ENCODE measurements at places on chromosomes 12 and 14.
A peak's percentile ranks its signal among the peaks of the same experiment; 100 is the strongest.

DNA sequence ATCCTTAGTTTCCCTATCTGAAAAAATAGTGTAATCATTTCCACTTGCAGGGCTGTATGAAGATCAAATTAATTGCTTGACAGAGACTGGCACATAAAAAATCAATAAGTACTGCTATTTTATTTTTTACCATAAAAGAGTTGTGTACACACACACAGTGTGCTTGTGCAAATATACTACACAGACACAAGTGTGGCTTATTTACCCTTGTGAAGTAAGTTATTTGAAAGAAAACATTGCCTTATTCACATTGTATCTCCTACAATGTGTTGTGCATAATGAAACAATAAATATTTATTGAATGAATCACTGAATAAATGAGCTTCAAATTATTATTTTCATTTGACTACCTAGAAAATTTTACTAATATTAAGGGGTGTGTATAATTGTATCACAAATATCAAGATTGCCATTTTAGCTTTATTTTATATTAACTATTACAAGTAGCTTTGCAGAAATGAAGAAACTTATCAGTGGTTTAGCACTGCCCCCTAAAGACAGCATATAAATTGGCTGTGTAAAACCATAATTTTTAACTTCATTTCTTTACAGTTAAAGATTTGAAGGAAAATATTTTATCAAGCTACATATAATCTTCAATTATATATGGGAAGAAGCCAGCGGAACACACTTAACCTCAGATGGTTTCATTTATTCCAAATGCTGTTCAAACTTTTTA is 11.3 kb downstream of the GARIN6 start:
- DNase-seq: peak; percentile 25

- no peak for DNase-seq
Measured at GRCh38 chr14:55583942-55584468, 4.0 kb downstream of the KTN1 start.

DNA sequence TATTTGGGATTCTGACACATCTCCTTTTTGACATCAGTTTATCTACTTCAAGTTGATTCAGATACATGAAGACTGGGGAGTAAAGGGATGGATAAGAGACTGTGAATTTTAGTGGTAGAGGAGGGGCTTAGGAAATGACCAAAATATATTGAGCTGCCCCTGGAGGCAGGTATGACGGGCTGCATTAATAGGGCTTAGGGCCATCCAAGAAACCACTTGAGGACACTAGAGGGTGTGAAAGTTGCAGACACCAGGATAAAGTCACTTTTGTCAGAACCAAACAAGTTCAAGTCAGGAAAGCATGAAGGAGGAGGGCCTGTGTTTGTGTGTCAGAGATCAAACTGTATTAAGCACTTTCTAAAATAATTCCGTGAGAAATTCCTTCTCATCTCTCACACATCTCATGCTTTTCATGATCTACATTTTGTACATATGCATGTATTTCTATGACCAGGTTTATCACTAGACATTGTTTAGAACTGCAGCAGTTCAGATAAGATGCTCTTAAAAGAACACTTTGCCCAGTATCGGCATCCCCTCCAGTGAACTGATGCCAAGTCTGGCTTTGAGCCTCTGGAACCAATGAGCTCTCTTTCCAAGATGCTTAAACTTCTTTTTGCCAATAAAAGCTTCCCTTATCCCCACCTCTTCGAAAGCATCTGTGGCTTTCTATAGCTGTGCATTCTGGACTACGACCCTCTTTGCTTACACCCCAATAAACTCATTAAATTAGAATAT is 136.9 kb downstream of the SLC38A1 start:
- DNase-seq: peak; percentile 9

DNA sequence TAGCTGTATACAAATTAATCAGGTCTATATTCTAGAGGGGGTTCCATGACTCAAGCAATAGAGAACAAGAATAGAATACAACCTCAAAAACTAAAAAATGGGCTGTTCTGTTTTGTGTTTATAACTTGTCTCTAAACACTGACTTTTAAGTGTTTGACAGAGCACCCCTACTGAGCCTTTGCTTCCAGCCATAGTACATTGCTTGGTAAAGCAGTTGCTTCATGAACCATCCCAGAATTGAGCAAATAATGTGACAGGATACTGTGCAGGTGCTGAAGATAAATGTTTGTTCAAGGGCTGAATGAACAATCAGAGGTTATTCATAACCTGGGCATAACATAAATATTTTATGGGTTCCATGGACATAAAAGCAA is 11.5 kb downstream of the SPTSSA start:
- DNase-seq: peak; percentile 97

GRCh38 chr12:6551063-6551461 is 4.8 kb downstream of the IFFO1 start:
- no peak for DNase-seq

- DNase-seq: no peak
Measured at GRCh38 chr14:50139192-50139591, 22.8 kb upstream of the VCPKMT start.

DNA sequence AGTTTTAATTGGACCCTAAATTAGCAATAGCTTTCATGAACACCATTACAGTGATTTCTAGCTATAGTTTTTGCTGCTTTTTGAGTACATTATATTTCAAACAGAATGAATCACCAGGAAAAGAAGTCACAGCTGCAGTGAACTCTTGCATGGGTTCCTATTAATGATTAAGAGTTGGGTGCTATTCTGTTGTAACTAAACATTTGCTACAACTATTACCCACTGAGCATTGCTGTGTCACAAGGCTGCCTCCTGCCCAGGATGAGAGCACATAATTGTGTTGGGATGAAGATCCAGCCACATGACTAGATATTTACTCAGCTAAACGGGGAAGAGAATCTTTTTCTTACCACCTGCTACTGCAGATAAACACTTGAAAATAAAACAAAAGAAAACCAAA is 152.7 kb downstream of the GXYLT1 start:
- DNase-seq: no peak

- DNase-seq: no peak
Measured at GRCh38 chr12:26396402-26396801, 201.0 kb downstream of the SSPN start.

- no peak for DNase-seq
Measured at GRCh38 chr14:92185559-92185958, 63.8 kb downstream of the CPSF2 start.

DNA sequence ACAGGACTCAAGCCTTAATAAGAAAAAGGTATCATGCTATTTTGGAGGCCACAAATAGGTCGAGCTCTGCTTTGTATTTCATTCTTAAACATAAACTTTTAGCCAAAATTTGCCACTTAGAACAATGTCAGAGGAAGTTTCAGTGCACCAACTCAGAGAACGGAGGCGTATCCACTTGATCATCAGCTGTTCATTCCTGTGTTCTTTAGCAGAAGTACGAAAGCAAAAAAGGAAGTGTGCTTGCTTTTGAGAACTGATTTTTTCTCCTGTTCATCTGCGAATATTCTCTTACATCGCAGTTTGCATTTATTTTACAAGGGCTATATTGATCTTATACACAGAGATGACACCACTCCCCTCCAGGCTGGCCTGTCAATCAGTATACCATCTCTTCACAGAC is 188.6 kb upstream of the SOX5 start:
- DNase-seq: no peak

GRCh38 chr14:46381674-46382073 is 269.9 kb downstream of the RPL10L start:
- no peak for DNase-seq

GRCh38 chr14:99759546-99759925 is 33.7 kb upstream of the EML1 start:
- DNase-seq: no peak

DNA sequence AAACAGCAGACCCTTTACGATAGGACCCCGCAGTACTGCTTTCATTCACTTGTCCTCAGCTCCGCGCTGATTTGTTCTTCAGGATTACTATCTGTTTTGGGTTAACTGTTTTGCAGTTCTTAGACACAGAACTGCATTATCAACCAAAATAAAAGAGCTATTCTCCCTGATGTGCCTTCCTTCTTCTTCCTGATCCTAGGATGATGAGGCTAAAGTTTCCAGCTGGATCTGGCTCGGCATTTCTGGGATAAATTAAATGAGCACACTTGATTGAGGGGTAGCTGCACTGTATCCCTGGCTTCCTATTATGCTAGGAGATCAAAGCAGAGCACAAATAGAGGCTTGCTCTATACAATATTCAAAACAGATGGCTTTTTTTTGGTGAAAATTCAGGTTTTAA is 165.7 kb downstream of the FBXL14 start:
- no peak for DNase-seq

GRCh38 chr14:55126932-55127459 is 2.1 kb upstream of the LGALS3 start:
- no peak for DNase-seq

GRCh38 chr12:93234641-93235040 is 143.1 kb upstream of the NUDT4 start:
- no peak for DNase-seq

DNA sequence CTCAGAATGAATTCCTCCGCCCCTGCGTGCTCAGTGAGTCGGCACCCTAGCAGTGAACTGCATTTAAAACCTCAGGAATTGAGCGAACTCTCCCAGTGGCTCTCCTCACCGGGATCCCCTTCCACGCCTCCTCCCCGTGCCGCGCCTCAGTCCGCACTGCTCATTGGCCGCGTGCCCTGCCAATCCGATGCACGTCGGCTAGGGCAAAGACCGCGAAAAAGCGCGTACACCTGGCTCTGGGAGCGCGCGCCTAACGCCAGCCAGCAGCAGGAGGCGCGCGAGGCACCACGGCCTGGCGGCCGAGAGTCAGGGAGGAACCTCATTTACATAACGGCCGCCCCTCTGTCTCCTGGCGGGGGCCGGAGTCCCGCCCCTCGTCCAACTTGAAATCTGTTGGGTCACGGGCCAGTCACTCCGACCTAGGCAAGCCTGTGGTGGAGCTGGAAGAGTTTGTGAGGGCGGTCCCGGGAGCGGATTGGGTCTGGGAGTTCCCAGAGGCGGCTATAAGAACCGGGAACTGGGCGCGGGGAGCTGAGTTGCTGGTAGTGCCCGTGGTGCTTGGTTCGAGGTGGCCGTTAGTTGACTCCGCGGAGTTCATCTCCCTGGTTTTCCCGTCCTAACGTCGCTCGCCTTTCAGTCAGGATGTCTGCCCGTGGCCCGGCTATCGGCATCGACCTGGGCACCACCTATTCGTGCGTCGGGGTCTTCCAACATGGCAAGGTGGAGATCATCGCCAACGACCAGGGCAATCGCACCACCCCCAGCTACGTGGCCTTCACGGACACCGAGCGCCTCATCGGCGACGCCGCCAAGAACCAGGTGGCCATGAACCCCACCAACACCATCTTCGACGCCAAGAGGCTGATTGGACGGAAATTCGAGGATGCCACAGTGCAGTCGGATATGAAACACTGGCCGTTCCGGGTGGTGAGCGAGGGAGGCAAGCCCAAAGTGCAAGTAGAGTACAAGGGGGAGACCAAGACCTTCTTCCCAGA is at the start of gene HSPA2:
HSPA2 (plus strand) TSS at position 534 of the 995 bp plus-strand sequence; CDS start at position 643, 109 bp downstream.
- peak; percentile 96 for DNase-seq

GRCh38 chr12:29559198-29559597 is 61.7 kb upstream of the OVCH1 start:
- no peak for DNase-seq

GRCh38 chr14:97028382-97028781 is 231.2 kb downstream of the VRK1 start:
- no peak for DNase-seq

- DNase-seq: no peak
Measured at GRCh38 chr14:68331426-68331825, 461.4 kb downstream of the ZFP36L1 start.

DNA sequence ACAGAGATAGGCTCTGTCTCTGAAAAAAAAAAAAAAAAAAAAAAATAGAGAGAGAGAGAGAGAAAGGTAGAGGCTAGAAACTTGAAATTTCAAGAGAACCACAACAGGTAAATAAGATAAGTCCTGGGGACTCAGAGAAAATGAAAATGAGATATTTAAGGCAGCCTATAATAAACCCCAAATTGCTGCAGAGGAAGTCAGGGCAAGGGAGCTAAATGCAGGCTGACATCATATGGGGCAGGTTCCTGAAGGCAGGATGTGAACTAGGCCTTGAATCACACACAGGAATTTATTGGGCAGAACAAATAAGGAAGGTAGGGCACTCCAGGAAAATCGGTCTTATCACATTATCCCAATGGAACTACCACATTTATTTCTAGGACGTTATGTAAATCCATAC is 54.9 kb upstream of the NUDT4 start:
- no peak for DNase-seq

DNA sequence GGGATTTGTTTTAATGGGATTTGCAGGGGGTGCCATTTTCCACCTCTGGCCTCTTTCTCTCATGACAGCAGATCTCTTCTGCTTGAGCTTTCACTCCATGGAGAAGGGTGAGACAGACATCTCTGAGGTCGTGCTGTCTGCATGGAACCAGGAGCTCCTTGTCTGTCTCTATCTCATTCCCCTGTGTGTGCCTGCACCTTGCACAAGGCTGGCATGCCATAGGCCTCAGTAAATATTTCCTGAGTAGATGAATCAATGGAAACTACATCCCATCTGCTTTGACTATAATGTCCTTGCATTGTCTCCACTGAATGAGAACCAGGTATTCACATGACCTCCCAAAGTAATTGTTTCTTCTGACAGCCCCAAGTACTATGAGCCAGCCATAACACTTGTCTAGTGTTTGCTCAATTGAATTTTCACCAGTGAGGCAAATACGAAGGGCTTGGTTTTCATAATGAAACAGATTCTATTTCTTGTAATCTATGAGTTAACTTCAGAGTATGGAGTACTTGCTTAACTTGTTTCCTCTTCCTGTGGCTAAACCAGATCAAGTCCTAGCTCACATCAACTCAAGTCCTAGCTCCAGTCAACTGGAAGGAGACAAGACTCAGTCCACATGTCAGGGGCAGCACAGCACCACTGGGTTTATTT is 32.3 kb downstream of the KCNK13 start:
- DNase-seq: peak; percentile 35

- no peak for DNase-seq
Measured at GRCh38 chr14:71942904-71943694, 10.9 kb downstream of the RGS6 start.

DNA sequence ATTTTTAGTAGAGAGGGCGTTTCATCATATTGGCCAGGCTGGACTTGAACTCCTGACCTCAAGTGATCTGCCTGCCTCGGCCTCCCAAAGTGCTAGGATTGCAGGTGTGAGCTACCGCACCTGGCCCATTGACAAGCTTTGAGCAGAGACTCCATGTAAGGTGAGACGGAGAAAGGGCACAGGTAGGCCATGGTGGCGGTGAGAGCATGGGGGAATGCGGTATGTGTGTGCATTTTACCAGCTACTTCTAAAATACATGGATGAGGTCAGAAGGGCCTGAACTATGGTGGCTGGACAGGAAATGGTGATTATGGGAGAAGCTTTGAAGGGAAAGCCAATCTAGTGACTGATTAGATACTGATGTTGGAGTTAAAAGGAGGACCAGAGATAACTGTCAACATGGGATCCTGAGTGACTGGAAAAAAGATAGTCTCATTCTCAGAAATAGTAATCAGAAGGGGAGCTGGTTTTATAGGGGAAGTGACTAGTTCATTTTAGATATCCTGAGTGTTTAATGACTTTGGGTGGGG is 21.9 kb upstream of the PTPRB start:
- DNase-seq: no peak

GRCh38 chr14:52063052-52063462 is 5.8 kb downstream of the NID2 start:
- DNase-seq: no peak

GRCh38 chr14:73339206-73339605 is 101.9 kb downstream of the PAPLN start:
- no peak for DNase-seq
